ENCODE measurements at places on chromosomes 2 and 18.

DNA sequence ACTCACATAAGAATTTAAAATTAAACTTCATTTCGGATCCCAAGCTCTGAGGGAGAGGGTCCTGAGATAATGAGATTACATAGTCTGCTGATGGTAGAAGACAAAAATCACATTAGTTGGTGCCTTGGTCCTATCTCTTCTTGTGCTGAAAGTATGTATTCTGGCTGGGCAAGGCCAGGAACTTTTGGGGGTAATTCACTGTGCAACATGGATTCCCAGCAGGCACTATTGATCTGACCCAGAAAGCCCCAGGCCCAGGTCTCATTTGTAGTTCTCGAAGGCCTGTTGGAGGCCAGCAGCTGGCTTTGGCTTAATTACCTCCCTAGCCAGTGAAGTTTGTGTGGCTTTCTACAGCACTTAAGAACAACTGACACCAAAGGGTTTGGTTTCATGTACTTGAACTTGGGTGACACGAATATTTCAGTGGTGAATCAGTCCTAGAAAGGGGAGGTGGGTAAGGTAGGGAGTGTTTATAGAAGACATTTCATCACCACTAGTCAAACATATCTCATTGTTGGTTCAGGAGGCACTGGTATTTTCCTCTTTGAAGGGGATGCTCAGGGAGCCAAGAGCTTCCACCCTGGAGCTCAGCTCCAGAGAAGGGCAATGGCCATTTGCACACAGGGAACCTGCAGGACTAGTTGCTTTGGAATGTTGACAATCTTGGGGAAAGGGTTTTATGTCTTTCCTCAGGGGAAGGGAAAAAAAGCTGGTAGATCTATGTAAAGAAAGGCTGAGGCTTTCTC lies 217.8 kb downstream of the OSR1 start:
- DNase-seq, result no peak

GRCh38 chr2:10495311-10495987 lies 47.3 kb upstream of the ODC1 start:
- DNase-seq, result no peak

- DNase-seq, result no peak
These were observed 54.9 kb upstream of the IGFBP2 start for GRCh38 chr2:216578325-216578724.

DNA sequence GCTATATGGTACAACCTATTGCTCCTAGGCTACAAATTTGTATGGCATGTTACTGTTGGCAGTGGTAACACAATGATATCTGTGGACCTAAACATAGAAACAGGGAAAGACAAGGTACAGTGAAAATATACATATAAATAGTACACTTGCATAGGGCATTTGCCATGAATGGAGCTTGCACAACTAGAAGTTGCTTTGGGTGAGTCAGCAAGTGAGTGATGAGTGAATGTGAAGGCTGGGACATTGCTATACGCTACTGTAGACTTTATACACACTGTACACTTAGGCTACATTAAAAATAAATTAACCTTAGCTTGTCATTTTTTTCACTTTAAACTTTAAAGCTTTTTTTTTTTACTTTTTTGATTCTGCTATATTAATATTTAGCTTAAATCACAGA lies 500.0 kb upstream of the SETBP1 start:
- DNase-seq, result no peak

GRCh38 chr2:141946016-141946415 lies 184.8 kb downstream of the LRP1B start:
- no peak for DNase-seq

GRCh38 chr2:82731824-82732223 lies 1727.3 kb downstream of the SUCLG1 start:
- no peak for DNase-seq
